Muscle of arm (tissue), 14 donors: ENCODE measurements at places on chromosomes 4 and X. TPM values are rescaled to one million over a fixed set of nuclear protein-coding genes. Genes with fewer than 3 reads are reported as not detected.
A peak's percentile ranks its signal among the peaks of the same experiment; 100 is the strongest.

Gene KLB
- not detected for polyA plus RNA-seq

Gene FAM184B
- polyA plus RNA-seq = 1.8 TPM

- DNase-seq = peak; percentile 71
Measured at GRCh38 chrX:39336671-39337311, 535.5 kb downstream of the MID1IP1 start.

Gene GAGE2A
- not detected for polyA plus RNA-seq

Gene GC
- polyA plus RNA-seq = 0.60 TPM

DNA sequence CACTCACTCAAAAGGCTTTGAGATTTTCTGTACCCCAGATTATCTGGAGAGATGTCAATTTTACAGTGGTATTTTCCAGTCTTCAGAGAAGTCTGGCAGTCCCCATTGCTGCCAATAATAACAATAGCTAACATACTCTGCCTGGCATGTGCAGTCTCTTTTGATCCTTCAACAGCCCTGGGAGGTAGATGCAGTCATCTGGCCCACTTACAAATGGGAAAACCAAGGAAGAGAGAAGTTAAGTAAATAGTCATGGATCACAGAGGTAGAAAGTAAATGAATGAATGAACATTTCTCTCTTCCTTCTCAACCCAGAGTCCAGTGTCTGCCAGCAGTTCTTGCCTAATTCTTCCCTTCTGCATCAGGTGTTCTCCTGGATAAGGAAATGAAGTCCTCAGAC, 113.0 kb upstream of the EDNRA start:
- DNase-seq = no peak
